ENCODE measurements at places on chromosomes 6 and 20.

DNA sequence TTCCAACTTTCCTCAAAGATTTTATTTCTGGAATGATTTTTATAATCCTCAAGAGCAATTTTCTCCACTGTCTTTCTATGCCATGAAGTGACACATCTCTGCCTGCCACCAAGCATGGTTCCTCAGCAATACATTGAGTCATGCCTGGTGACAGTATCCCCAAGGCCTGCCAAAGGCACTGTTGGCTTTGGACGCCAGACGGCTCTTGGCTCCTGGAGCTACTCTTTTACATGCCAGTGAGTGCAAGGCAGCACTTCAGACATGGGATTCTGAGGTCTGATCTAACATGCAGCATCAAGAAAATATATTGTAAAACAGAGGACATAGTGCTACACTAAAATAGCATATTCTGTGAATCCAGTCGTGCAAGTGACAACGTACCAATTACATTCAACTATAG is 20.1 kb upstream of the PLEKHG1 start:
- DNase-seq, result no peak

- DNase-seq, result no peak
Measured at GRCh38 chr6:80921861-80922460, 815.5 kb downstream of the BCKDHB start.

GRCh38 chr20:4894981-4895381 is 106.3 kb downstream of the SLC23A2 start:
- DNase-seq, result no peak

DNA sequence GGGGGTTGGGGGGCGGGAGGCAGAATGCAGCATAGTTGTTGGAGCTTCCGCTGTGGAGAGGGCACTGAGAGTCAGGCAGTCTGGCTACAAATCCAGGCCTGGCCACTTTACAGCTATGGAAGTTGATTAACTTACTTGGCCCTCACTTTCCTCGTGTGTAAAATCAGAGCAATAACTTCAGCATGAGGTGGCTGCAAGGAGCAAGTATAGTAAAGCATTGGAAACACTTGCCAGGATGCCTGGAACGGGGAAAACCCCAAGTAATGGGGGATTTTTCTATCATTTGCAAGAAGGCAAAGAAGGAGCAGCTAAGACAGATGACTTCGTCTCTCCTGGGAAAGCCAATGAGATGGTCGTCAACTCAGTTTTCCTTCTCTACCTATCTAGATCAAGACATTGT is 35.8 kb downstream of the AGPAT4 start:
- DNase-seq, result no peak

DNA sequence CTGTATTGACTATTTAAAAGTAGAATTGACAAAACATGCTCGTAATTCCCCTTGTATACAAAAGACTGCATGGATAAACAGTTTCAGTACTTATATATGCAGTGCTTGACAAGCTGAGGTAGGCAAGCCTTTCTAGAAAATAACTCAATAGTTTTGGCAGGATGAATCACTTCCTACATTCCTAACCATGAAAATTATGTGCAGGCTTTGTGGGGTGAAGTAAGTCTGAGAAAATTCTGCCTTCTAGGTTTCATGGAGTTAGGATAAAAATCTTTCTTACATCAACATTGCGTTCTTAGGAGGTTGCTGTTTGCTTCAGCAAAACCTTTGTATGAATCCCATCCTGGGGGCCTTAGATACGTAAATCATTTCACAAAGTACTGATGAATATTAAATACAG is 801.4 kb upstream of the EYS start:
- no peak for DNase-seq

DNA sequence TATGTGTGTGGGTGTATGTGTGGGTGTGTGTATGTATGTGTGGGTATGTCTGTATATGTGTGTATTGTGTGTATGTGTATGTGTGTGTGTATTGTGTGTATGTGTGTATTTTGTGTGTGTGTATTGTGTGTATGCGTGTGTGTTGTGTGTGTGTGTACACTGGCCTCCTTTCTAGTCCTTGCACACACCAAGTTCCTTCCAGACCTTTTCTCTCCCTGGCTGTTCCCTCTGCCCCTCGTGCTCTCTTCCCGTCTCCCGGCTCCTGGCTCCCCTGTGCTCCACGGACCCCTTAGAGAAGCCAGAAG is 11.4 kb downstream of the VSTM2L start:
- no peak for DNase-seq

GRCh38 chr6:112054555-112055190 is 769 bp downstream of the CCN6 start:
- DNase-seq, result no peak

Data from GM06990 (cell line).